ENCODE measurements at places on chromosomes 4 and X.

- no peak for DNase-seq
These were observed 324.7 kb downstream of the LDB2 start for GRCh38 chr4:16573739-16574138.

GRCh38 chr4:123284168-123284567, 112.4 kb upstream of the SPRY1 start:
- DNase-seq: no peak

DNA sequence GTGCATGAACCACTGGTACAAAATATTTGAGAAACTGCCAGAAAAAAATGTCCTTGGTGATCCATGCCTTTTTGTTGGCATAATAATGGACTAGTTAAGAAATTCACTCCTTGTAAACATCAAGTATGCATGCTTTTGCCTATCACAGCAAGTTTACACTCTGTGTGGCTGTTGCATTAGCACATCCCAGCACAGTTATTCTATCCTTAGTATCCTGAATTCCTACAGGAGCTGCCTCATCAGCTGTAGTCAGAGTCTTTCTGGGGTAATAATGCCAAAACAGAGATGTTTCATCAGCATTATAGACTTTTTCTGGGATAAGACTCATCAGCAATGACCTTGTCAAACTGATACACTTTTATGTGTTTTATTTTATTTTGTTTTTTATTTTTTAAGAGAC, 82.8 kb downstream of the CHIC2 start:
- no peak for DNase-seq

GRCh38 chr4:80073473-80074008, 512 bp upstream of the ANTXR2 start:
- peak; percentile 13 for DNase-seq

GRCh38 chrX:120304256-120304655, 7.0 kb downstream of the TMEM255A start:
- DNase-seq: no peak

DNA sequence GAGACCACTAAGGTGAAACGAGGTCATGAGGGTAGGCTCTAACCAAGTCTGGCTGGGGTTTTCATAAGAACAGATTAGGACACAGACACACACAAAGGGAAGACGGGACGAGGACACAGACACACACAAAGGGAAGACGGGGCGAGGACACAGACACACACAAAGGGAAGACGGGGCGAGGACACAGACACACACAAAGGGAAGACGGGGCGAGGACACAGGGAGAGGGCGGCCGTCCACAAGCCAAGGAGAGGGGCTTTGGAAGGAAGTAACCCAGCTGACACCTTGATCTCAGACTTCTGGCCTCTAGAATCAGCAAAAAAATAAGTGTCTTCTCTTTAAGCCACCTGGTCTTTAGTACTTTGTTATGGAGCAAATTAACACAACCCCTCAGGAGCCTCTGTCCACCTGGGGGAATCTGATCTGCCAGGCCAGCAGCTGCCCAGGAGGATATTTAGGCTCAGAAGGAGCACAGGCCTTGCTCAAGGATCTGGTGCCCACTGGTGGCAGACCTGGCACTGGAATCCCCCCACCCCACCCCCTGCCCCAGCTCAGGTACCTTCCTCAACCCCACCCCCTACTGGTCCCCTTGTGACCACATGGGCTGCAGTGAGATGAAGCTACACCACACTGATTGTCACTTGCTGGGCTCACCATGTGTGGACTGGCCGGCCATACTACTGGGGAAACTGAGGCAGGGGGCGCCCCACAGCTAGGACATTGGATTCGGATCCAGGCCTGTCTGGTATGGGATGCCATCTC, 2.8 kb downstream of the ABLIM2 start:
- DNase-seq: no peak

- no peak for DNase-seq
These were observed 387.8 kb downstream of the PRR32 start for GRCh38 chrX:127207326-127207725.

- DNase-seq: no peak
These were observed 735.9 kb upstream of the TENM3 start for GRCh38 chr4:181507180-181507835.

DNA sequence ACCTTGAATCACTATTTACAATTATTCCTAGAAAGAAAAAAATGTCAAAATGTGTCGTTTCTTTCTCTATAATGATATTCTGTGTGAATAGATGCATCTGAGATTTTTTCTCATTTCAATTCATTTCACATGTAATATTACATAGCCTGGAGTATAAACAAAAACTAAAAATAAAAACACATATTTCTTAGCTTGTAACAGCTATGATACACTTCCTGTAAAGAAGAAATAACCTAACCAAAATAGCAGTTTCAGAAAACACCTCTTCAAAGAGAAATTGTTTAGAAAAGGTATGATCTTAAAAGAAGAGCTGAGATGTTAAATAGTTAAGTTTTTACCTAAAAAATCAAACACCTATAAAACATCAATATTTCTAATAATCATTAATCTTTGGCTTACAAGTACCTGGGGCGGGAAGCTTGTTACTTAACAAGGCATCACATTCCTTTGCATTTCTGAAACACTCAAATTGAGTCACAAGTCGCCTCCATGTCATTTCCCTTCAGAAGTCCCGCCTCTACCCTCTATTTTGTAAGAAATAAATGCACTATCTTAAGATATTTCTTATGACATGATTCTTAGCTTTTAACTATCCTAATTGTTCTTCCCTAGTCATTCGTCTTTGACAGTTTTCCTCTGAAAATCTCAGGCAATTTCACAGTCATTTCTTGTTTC, 76.5 kb downstream of the PCDH18 start:
- no peak for DNase-seq

- no peak for DNase-seq
These were observed 29.8 kb upstream of the SH3D19 start for GRCh38 chr4:151355155-151355554.

GRCh38 chr4:73576381-73576780, 43.9 kb downstream of the RASSF6 start:
- no peak for DNase-seq

GRCh38 chr4:145130130-145130529, 32.0 kb downstream of the ABCE1 start:
- DNase-seq: no peak

DNA sequence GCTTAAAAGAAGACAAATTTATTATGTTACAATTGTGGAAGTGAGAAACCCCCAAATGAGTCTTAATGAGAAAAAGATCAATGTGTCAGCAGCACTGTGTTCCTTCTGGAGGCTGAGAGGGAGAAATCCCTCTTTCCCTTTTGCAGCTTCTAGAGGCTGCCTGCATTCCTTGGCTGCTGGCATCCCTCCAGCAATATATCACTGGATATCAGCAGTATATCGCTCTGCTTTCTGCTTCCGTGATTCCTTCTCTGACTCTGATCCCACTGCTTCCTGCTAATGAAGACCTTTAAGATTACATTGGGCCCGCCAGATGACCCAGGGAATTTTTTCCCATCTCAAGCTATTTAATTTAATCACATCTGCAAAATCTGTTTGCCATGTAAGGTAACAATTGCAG, 1008.0 kb downstream of the RAPGEF2 start:
- no peak for DNase-seq

GRCh38 chrX:18886005-18886343, 97.9 kb downstream of the PHKA2 start:
- DNase-seq: peak; percentile 34

DNA sequence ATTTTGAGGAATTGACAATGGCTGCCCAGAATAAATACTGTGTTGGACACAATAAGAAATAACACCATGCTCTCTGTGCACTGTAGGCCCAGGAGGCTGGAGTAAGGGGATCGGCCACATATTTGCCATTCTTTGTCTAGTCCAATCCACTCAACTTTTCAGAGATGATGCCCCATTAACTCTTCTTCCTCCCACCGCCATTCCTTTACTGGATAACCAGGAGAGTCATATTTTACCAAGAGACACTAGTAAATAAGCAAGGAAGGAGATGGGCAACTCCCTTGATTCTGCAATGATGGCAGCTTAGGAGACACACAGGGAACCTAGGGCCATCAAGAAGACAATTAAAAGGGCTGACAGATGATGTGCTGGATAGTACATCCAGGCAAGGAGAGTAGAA, 87.9 kb upstream of the GPC3 start:
- no peak for DNase-seq

DNA sequence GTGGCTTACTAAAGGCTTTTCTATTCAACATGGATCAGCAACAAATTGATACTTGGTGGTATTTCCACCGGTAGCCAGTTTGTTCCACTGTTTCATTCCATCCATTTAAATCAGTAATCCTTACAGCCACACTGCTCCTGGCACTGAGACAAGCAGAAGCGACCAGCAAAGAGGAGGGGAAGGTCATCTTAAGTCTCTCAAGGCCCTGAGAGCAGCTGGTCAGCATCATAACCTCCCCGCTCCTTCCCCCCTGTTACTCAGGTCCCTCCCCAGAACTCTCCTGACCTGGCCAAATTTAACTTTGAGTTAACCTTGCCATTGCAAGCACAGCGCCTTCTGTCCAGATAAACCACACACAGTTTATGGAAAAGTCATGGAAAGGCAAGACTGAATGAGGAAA, 331.3 kb upstream of the KLF3 start:
- DNase-seq: no peak

GRCh38 chrX:71111141-71111843, at the start of gene IL2RG:
TSS of gene IL2RG (minus strand) at chrX:71111577. CDS start at chrX:71111539, 38 bp downstream.
- DNase-seq: peak; percentile 77

GRCh38 chr4:75338352-75338880, 175.8 kb downstream of the RCHY1 start:
- DNase-seq: no peak

GRCh38 chr4:176309772-176310171, 10.0 kb upstream of the SPCS3 start:
- DNase-seq: no peak

DNA sequence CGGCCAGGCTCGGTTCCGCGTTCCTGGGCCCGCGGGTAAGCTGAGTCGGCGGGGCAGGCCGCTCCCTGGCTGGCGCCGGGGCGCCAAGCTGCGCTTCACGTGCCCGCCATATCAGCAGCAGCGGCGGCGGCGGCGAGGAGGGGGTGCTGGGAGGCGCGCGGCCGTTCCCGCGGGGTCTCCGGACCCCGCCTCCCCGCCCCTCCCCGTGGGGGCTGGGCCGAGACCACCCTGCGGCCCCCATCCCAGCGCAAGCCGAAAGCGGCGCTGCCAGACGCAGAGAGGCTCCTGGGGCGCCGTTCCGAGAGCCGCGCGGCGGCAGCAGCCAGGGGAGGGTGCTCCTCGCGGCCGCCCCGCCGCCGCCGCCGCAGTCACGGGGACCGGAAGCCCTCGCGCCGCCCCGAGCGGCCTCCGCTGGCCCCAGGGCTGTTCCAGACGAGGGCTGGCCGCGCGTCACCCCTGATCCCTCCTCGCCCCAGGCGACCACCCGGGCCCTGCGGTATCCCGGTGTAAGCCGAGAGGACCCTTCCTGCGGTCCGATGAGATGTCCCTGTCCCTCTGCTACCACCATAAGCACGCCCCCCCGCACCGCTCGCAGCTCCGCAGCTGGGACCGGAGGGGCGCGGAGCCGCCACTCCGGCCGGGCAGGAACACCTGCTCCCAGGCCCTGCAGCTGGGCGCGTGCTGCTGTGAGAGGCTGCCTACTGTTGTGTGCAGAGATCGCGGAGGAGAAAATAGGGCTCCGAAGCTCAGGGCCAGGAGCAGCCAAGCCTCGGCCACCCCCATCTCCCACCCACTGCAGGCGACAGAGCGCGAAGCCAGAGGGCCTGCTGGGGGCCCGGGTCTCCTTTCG, 7.5 kb upstream of the BCOR start:
- no peak for DNase-seq

DNA sequence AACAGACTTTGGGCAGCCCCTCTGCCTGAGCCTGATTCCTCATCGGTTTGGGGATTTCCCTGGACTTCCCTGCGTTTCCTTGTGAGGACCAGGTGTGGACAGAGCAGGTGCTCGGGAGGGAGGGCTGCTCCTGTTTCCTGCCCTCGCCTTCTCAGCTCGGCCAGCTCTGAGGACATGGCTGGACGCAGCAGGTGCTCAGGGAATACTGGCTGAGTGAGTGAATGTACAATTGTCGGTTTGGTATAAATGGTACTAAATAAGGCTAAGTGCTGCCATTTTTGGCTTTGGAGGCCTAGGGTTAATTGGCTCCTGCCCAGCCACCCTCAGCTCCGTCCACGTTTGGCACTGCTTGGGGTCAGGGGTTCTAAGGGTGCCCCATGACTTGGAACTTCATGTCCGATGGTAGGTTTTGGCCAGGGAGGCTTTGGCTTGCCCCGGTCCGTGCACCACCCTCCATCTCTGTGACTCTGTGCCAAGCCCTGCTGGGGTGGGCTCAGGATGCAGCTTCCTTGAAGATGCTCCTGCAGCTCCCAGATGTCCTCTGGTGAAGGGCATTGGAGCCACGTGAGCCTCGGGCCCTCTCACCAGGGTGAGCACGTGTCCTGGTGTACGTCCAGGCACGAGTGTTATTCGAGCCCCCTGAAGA, 45.0 kb upstream of the NKX1-1 start:
- DNase-seq: no peak

- no peak for DNase-seq
These were observed 124.0 kb upstream of the NOCT start for GRCh38 chr4:138891631-138892031.

DNA sequence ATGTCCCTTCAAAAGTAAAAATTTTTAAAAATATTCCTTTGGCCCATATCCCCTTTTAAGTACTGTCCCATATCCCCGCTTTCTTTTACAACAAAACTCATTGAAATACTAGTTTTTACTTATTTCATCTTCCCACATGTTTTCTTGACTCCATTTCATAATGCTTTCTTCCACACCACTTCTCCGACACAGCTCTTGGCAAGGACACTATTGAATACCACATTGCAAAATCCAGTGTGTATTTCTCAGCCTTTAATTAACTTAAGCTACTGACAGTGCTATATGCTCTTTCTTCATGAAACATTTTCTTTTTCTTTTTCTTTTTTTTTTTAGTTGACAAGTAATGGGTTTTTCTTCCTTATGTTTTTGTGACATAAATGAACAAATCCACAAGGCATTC, 28.8 kb downstream of the PRDM8 start:
- DNase-seq: no peak

- no peak for DNase-seq
These were observed 53.1 kb downstream of the IGSF1 start for GRCh38 chrX:131235768-131236545.

DNA sequence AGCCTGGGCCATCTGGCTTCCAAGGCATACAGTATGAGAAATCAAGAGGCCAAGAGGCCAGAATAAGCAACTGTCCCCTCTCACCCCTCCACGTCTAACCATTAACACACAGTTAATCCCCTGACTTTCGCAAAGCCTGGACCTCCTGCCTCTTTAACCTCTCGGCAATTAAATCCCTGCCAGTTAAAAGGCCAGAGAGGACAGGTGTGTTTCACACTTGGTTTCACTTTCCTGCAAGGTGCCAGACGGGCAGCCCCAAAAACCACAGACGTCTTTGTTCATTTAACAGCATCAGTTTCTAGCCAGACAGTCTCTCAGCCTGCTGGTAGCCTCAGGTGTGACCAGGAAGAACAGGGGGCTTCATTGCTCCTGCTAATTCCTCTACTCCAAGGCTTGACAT, 91.1 kb upstream of the KIT start:
- no peak for DNase-seq

DNA sequence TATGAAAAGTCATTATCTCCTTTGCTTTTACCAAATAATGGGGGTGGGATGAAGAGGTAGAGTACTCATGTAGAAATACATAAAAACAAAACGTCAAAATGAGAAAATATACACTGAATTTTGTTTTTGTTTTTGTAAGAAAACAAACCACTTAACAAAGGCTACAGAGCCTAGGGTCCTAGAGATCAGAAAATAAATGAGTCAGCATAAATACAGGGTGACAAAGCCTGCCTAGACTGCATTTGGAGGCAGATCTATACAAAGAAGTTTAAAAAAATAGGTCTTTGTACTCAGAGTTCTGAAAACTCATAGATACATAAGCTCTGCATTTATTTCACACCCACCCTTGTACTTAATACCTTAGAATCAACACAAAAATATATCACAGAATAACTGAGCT, 52.4 kb downstream of the MTMR8 start:
- DNase-seq: no peak

- no peak for DNase-seq
These were observed 192.2 kb upstream of the ARX start for GRCh38 chrX:25207803-25208475.
